ENCODE measurements at places on chromosomes 5 and 9.

- no peak for DNase-seq
Observed at GRCh38 chr9:121282277-121283079, 14.5 kb downstream of the GSN start.

GRCh38 chr9:127182901-127183746 lies 60.7 kb upstream of the ANGPTL2 start:
- no peak for DNase-seq

GRCh38 chr9:99201603-99202002 lies 20.1 kb downstream of the ALG2 start:
- DNase-seq, result no peak

DNA sequence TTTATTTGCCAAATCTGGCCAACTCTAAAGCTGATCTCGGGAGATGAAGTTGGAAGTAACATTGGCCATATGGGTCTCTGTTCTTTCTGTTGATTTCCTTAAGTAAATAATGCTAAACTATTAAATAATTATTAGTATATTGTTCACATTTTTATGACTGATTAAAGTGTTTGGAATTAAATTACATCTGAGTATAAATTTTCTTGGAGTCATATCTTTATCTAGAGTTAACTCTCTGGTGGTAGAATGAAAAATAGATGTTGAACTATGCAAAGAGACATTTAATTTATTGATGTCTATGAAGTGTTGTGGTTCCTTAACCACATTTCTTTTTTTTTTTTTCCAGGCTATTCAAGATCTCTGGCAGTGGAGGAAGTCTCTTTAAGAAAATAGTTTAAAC lies 9.3 kb upstream of the FGF18 start:
- no peak for DNase-seq

- no peak for DNase-seq
Observed at GRCh38 chr5:138725153-138725817, 27.9 kb upstream of the CTNNA1 start.

DNA sequence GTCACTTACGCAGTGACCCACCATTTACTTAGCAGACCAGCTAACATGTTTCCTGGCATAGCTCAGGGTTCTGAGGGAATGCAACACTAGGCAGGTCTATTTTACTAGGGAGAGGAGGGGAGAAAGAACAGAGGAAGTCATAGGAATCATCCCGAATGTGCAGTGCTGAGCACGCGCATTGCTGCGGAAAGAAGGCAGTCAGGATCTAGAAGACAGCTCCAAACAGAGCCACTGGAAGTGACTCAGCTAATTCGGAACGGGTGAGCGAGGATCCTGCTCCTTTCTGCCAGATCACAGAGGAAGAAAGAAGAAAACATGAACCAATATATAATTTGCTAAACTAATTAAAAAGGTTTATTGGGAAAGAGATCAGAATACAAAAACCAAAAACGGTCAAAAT lies 339.8 kb downstream of the EFNA5 start:
- no peak for DNase-seq

DNA sequence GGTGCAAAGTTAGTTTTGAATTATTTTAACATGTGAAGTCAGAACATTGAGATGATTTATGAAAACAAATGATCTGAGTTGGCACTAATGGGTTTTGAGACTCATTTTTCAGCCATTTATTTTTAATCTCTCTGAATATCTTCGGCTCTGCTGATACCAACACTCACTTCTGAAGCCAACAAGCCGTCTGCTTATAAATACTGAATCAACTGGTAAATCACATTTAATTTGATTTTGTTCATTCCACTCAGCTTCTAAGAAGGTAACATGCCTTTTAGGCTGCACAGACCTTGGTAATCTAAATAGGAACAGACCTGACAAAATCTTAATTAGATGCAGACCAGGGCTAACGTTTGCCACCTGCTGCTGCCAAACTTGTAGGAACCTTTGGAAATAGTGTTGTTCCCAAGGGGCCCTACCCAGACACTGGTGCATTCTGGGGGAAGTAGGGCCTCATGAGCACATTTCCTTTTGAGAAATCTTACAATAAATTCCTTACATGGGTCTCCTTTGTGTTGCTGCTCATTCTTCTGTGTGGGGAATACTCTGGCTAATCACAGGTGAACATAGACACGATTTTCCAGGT lies 182.2 kb downstream of the KCTD16 start:
- DNase-seq, result no peak

DNA sequence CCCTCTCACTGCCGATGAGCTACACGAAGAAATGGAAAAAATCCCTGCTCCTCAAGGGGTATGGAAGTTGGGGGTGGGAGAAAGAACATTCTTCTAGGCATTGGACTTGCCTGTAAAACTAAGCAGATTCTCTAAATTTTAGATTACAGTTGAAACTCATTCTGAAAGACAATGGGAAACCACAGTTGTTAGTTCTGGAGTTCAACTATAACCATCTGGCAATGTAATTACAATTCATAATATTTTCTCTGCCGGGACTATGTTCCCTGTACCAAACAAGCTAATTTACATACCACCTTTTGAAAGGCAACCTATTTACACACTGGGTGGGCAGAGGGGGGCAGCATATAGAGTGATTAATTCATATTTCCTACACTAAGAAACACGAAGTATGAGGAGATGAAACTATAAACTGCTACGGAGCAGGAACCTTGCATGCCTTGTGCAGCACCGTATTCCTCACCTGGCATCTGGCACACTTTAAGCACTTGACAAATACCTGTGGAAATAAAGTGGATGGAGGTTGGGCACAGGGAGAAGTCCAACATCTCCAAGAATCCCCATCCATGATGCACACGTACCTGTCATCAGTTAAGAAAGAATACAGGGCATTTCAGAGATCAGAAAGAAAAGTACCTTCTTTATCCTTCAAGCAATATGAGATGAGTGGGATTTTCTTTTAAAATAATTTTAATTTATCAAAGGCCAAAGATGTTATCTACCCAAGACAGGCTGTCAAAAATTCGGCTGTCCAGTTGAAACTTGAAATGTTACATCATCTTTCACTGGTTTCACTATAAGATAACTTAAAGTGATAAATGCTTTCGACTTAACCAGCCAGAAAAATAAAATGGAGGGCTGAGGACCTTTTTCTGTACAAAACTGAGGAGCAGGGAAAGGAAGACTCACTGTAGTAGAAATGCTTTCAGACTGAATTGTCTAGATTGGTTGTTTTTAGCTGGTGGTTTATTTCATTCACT lies 54.2 kb downstream of the SSBP2 start:
- no peak for DNase-seq
